Activated naive CD4-positive, alpha-beta T cell treated with Interleukin-2 at 50 U/mL for 16 hours (primary cell): ENCODE measurements at places on chromosomes 3 and 15.
A peak's percentile ranks its signal among the peaks of the same experiment; 100 is the strongest.

DNA sequence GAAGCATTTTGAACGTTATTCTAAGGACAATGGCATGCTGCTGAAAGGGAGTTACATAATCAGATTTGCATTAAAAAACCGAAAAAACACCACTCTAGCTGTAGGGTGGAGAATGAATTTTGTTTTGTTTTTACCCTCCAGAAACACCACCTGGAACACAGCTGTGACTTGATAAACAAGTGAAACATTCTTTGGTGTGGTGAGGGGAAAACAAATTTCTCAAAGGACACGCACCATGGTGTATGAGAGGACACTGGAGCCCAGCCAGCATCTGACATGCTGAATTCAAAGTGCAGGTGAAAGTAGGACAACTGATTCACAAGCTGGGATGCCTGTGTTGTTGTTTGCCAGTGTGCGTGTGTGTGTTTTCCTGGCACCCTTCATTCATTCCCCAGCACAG, 554.5 kb upstream of the TBL1XR1 start:
- no peak for DNase-seq

GRCh38 chr3:169659096-169659819, 4.3 kb downstream of the MECOM start:
- no peak for DNase-seq

- no peak for DNase-seq
These were observed 57.7 kb downstream of the SUCNR1 start for GRCh38 chr3:151931171-151931570.

- DNase-seq: no peak
These were observed 43.0 kb downstream of the GASK1A start for GRCh38 chr3:43022121-43022520.

GRCh38 chr3:119937229-119937628, 155.3 kb downstream of the NR1I2 start:
- peak; percentile 42 for DNase-seq

GRCh38 chr15:79562899-79563298, 130.8 kb downstream of the MINAR1 start:
- no peak for DNase-seq

DNA sequence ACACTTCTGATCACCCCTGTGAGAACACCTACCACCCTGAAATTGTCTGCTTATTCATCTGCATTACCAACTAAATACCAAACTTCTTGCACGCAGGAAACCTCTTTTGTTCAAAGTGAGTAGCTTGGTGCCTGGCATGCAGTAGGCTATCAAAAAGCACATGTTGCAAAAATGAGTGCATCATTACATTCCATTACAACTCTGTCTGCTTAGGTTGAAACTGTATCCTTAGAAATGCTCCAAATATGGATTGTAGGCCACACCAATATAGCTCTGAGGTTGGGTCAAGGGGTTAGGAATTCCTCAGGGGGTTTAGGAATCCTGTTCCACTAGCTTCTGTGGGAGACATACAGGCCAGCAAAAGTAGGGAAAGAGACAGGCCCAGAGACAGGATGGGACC, 107.2 kb downstream of the THRB start:
- DNase-seq: no peak

GRCh38 chr15:67116742-67117141, 51.3 kb downstream of the SMAD3 start:
- DNase-seq: no peak

DNA sequence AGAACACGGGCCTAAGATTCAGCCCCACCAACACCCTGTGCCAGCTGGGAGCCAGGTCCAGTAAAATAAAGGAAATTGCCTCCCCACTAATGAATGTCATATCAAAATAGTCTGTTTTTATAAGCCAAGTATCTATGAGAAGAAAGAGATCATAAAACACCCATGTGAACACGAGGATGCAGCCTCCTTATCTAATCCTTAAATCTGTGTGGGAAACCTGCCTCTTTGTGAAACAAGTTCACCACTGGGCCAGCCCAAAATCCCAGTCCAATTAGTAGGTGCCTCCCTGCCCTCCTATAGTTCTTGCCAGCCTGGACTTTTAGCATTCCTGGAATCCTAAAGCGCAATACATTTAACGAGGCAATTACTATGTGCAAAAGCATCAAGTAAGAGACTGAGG, 42.0 kb downstream of the SCAPER start:
- no peak for DNase-seq

DNA sequence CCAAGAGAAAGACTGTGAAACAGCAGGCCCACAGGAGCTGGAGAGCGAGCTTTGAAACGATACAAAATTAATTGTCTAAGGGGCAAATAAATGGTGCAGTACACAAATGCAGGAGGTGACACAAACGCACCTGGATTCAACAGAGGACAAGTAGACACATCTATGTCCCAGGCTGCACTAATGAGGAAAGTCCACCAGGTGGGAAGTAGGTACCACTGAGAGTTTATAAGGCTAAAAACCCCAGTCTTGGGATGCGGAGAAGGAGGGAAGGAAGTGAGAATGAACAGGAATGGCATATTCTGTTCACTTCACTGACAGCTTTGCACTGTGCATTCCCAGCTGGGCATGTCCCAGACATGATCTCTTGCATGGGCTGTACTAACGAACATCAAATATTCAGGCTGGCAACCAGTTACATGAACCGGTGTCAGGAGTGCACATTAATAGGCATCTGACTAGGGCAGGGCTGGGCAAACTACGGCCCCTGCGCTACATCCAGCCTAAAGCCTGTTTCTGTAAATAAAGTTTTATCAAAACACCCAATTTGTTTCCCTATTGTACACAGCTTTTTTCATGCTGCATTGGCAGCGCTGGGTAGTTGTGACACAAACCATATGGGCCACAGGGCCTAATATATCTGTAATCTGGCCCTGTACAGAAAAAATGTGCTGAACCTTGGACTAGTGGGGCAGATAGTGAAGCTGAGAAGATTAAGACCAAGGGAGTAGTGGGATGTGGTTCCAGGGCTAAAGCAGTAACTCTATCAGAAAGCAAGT, 107.0 kb downstream of the IGF2BP2 start:
- no peak for DNase-seq

DNA sequence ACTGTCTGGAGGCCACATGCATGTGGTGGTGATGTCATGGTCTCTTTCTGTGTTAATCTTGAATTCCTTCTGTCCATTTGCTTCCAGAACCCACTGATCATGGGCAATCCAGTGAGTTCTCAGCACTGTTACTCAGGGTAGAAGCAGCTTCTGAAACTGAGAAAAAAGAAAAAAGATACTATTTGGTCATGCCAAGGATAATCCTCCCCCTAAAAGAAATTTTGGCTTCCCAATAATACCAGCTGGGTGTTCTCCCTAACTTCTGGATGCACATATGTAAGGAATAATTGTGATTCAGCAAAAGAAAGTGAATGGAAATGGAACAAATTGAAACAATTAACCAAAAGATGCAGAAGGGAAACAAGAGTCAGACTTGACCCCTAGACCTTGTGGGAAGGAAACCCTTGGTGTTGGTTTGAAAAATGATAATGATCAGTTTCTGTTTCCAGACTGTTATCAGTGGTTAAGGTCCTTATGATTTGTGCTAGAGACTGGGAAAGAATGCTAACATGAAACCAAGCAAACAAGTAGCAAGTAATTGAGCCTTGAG, 92.3 kb downstream of the RBMS3 start:
- DNase-seq: no peak
